ENCODE measurements at places on chromosomes 5 and 9.

DNA sequence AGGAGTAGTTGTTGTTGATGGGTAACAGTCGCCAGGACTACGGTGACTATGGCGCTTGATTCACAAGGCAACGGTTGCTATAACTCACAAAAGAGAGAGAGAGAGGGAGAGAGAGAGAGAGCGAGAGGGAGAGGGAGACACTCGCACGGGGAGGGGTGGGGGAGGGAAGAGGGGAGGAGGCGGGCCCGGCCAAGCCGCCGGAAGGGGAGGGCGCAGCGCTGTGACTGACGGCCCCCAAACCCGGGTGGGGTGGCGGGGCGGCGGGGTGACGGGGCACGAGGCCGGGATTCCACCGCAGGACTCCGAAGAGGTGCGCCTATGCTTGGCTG, at the start of gene RFX3:
Gene RFX3, minus strand, starts transcription at position 166 of the 329 bp plus-strand sequence. CDS start 130,413 bp downstream, outside the sequence.
- peak; percentile 97 for DNase-seq

DNA sequence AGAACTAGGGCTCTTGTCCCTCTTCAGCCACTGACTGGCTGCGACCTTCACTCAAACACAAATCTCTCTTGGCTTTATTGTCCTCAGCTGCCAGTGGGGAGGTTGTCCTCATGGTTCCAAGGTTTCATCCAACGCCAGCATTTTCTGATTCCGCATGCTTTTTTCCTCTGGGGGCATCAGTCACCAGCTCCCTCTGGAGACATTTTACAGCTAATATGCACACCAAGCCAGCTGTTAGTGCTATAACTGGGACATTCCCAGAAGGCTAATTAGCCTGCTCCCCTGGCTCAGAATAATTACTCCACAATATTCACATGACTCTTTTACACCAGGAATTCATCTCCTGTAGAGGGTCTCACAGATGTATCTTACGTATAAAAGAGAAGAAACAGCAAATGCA, 193.6 kb upstream of the ANKRD55 start:
- no peak for DNase-seq

DNA sequence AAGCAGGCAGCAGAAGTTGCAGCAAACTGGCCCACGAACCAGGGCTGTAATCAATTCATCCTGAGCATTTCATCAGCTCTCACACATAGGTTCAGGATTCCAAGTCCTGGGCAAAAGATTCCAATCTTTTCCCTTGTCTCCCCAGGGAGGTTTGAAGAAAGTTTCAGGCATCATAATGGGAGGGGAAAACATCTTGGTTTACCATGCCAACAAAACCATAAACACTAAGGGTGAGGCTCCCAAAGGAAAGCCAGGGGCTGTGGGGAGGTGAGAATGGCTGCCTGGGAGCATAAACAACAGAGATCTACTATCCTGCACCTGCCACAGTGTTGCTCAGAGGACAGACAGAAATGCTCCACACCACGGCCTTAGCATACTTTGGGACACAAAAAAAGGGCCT, 94.6 kb downstream of the SH3TC2 start:
- DNase-seq: no peak

GRCh38 chr5:8176101-8176693, 307.2 kb downstream of the MTRR start:
- DNase-seq: no peak

GRCh38 chr5:176731506-176732160, 78.7 kb upstream of the UNC5A start:
- no peak for DNase-seq

DNA sequence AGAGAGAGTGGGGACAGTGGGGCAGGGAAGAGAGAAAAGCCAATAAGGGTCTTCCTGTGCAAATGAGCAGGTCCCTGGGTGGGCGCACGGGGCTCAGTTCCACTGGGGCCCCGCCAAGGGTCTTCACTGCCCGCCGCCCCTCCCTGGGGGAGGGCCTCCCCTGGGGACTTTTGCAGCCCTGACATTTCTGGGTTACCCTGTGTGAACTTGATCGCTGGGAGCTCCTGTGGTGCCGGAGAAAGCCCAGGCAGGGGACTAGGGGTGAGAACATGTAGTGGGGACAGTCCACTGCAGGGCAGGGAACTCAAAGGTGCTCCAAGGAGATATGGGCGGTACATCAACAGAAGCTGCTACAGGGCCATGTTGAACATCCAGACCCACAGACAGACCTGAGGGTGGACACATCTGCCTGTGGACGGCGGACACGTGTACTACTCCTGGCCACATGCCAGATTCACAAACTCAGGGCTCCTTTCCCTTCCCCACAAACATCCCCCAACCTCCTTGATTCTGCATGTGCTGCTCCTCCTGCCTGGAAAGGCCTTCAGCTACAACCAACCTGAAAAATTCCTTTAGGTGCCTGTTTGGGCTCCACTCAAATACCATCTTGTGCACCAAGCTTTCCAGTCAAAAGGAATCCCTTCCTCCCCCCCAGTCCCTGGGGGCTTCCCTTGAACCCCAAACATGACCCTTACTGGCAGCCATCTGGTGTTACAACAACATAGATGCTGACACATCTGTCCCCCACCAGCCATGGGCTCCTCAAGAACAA, 43.0 kb upstream of the NEK6 start:
- DNase-seq: no peak

DNA sequence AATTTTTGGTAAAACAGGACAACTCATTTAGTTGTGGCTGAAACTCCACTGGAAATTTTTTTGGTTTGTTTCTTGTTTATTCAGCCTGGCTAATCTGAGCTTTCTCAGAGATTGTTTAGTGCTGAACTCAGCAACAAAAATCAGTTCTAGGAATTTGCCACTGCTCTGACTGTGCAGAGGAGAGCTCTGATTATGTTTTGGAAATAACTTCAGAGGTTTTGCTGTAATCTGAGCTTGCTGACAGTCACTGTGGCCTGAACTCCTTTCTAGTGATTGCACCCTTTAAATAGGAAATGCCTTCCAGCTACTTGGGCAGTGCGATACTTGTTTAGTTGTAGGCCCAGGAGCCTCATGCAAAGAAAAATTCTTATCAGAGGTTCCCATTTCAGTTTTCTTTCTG, 60.2 kb downstream of the OSTF1 start:
- DNase-seq: peak; percentile 93

GRCh38 chr9:38091310-38092199, 22.5 kb upstream of the SHB start:
- DNase-seq: no peak

DNA sequence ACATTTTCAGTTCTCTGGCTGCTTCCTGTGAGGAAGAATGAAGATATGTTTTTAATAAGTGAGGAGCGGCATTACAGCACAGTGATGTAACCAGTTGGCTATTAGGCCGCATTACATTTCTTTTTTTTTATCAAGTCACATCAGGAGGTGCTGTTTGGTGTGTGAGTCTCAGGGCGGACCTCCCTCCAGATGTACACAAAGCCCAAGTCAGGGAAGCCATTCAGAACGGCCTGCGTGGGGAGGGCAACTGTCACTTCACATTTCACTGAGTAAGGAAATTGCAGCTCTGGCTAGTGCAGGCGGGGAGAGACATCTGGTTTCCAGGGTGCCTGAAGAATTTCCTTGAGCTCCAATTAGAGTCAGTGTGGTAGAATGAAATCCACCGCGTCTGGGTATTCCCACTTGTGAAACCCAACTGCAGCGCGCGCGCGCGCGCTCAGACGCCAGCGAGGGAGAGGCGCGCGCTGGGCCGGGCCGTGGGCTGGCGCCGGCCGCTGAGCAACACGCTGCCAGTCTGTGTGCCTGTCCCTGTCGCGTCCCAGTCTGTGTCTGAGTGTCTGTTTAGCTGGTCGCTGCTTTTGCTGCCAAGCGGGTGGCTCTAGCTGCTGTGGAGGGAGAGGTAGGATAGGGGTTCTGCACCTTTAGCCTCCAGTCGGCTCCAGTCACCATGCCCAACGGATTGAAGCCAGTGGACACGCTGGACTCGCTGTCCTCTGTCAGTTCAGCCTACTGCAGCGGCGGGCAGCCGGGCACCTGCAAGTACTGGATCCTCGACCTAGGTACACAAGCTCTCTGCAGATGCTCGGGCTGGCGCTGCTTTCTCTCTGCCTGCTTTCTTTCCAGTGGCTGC, 140.8 kb upstream of the OTULINL start:
- peak; percentile 99 for DNase-seq

DNA sequence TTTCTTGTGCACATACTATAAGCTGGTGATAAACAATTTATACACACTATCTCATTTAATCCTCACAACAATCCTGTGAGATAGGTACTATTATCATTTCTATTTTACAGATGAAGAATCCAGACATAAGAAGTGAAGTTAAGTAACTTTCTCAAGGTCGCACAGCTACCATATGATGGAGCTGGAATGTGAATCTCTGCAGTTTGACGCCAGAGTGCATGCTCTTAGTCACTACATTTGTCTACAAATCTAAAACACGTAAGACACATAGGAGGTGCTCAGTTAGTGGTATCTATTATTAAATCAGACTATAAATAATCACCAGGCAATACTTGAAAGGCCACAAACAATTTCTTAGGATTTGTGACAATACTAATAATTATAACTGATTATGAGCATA, 45.0 kb upstream of the CDKN2B start:
- no peak for DNase-seq

DNA sequence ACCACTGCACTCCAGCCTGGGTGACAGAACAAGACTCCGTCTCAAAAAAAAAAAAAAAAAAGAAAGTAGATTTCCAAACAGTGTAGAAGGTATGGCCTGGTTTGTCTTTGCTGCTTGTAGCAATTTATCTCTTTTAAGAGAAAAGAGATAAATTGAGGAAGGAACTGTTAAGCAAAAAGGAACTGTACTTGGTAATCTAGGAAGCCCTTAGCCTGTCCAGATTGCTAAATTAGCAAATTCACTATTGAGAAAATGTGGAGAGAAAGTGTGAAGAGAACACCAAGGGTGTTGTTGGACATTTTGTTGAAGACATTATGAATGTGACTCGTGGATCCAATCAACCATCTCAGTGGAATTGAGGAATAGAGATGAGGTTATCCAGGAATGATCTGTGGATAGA, 13.0 kb upstream of the SUSD3 start:
- DNase-seq: no peak

- DNase-seq: no peak
These were observed 155.8 kb downstream of the FRMD3 start for GRCh38 chr9:83382421-83382820.

GRCh38 chr5:90201923-90202322, 207.6 kb downstream of the CETN3 start:
- DNase-seq: no peak

GRCh38 chr5:51644976-51645375, 261.7 kb downstream of the ISL1 start:
- no peak for DNase-seq

DNA sequence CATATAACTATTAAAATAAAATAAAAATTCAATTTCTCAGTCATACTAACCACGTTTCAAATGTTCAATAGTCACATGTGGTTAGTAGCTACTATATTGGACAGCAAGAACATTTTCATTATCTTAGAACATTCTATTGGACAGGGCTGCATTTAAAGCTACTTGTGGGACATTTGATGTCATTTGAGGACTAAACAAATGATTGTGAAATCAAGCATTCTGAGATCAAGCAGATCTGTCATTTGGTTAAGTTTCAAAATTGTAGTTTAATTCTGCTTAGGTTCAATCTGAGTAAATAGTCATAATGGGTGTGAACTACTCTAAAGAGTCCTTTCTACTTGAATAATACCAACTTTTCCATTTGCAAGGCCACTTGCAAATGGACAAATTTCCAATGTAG, 226.9 kb upstream of the C9orf72 start:
- no peak for DNase-seq

- DNase-seq: no peak
These were observed 2.5 kb upstream of the HSPB3 start for GRCh38 chr5:54453046-54453445.

DNA sequence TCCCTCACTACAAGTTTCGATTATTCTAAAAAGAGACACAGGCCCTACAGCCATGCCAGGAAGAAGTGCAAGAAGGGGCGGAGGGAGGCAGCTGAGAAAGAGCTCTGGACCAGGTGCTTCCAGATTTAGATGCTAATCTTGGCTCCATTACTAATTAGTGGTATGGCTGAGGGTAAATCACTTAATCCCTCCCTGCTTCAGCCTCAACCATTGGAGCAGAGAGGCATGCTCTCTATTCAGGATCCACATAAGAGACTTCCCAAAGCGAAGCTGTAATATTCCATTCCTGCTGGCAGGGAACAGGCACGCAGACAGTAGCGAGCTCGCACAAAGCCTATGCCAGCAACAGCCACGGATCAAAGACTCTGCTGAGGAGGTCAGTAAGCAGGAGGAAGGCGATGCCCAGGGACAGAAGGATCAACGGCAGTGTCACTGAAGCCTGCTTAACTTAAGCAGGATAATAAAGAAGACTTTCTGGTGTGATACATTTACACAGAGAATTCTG, 24.2 kb downstream of the LIFR start:
- DNase-seq: no peak

DNA sequence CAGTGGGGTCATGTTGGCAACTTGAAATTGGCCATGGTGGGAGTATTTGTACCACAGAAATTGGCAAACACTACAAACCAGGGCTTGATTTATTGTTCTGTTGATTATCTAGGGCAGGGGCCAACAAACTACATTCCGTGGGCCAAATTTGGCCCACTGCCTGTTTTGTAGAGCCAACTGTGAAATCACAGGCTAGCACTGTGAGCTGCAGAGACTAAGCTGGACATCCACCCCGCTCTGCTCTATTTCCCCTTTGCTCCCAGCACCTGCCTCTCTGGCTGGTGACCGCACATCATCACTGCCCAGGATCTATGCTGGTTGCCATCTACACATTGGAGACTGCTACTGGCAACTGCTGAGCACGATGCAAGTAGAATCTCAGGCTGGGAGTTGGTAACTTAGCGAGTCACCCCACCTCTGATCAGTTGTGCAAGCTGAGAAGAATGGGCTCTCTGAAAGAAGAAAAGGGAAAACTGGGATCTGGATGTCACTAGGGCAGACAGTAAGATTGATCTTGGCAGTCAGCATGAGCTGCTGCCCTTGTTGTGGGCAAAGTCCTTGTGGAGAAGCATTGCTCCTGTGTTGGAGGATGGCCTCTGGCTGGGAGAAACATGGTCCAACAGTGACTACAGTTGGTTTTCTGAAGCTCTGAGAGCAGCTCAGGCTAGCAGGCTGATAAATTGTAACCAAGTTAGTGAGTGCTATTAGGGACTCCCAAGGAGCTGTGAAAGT, 144.7 kb upstream of the RAD23B start:
- DNase-seq: no peak

DNA sequence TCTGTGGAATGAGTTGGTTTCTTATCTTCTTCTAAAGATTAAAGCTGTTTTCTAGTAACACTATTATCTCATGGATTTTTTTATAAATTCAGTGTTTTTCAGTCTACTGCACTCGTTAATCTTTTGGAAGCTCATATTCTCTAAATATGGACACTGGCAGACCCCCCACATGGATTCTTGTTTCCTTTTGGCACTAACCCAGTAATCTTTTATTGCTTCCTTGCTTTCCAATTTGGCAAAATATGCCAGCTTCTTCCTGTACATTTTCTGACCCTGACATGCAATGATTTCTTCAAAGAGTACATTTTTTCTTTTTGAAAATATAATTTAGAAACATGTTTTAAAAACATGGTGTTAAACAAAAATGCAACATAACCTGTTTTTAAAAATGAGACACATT, 474.2 kb upstream of the FTMT start:
- DNase-seq: no peak

Data from AG09319 (cell line).